ENCODE measurements at places on chromosomes 5 and 9.

GRCh38 chr5:141919218-141920119 lies 4.2 kb upstream of the DELE1 start:
- no peak for DNase-seq

- no peak for DNase-seq
These were observed 18.4 kb downstream of the TRIM36 start for GRCh38 chr5:115151208-115151805.

GRCh38 chr5:118196229-118196628 lies 792.1 kb downstream of the DTWD2 start:
- DNase-seq = no peak

DNA sequence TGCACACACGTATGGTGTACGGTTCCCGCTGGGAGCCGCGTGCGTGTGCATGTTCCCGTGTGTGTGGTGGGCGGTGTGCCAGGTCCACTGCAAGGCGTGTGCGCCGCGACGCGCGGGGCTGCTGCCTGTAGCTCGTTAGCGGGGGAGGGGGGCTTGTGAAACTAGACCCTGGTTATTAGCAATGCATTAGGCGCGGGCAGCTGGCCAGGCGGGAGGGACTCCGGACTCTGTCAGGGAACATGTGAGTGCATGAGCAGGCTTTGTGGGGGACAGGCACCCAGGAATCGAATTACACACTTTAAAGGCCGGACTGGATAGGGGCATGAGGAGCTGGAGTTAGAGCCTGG lies 32.2 kb upstream of the ENHO start:
- no peak for DNase-seq

DNA sequence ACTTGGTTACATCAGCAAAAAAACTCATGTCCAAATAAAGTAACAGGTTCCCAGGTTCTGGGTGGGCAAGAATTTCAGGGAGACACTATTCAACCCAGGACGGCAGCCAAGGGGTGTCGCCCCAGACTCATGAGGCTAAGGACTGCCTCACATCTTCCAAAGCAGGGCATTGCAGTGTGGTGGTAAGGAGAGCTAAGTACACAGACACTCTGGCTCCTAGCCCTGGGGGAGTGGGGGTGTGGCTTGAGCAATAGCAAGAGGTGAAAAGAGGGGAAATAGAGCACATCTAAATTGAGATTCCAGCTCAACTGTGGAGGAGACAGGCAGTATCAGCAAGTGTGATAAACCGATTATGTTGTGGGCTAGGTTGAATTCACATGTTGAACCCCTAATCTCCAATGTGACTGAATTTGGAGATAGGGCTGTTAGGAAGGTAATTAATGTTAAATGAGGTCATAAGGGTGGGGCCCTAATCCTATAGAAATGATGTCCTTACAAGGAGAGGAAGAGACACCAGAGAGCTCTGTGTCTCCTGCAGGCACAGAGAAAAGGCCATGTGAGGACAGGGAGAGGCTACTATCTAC lies 49.9 kb upstream of the MARCHF11 start:
- DNase-seq = no peak

- DNase-seq = no peak
These were observed 16.5 kb upstream of the SPDL1 start for GRCh38 chr5:169567079-169567478.

GRCh38 chr5:143898916-143899591 lies 87.1 kb downstream of the HMHB1 start:
- DNase-seq = no peak

DNA sequence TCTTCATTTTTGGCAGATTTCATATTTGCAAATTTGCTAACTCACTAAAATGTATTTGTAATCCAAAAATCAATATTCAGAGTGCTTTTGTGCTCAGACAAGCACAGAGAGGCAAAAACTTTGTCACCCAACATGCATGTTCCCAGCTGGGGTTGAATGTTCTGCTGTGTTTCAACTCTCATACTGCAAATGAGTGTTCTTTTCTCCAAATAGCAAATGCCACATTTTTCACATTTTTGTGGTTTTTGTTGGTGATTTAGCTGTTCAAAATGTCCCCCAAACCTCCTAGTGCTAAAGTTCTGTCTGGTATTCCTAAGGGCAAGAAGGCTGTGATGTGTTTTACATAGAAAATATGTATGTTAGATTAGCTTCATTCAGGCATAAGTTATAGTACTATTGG lies 87.3 kb upstream of the PCSK5 start:
- DNase-seq = no peak

GRCh38 chr5:68533051-68533450 lies 317.5 kb downstream of the PIK3R1 start:
- no peak for DNase-seq

GRCh38 chr9:32954642-32955041 lies 46.8 kb downstream of the APTX start:
- no peak for DNase-seq

DNA sequence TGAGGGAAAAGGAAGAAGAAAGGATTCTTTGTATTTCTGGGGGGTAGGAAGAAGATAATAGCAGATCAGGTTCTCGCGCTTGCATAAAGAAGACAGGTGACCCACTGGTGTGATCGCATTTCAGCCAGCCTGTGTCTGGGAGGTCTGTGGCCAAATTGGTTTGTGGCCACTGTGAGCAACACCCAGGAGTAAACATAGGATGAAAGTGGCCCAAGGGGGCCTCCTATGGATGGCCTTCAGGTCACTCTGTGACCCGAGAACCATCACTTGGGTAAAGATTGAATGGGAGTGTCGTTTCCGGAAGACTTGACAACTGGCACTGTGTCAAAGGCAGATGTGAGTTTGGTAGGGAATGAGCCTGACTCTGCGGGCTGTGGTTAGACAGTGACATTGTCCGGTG lies 34.2 kb downstream of the RAI14 start:
- DNase-seq = no peak
